Activated CD4-positive, alpha-beta memory T cell treated with anti-CD3 and anti-CD28 coated beads for 36 hours (primary cell): ENCODE measurements at places on chromosomes 1 and 21.
A peak's percentile ranks its signal among the peaks of the same experiment; 100 is the strongest.

DNA sequence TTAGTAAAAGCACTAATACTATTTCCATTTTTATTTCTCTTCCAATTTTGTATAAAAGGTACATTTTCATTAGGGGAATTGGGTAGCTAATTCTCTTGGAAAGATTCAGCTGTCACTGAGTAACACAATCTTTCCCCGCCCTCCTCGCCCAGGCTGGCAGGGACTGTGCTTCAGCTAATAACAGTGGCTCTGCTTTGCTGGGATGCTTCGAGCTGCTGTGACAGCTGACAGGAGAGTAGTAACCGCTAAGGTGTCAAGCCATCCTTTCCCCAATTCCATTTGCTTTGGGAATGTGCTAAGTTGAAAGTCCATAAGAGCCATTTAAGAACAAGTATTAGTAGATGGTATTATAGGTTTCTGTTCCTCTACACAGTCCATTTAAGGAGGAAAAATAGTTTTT is 106.7 kb upstream of the NRIP1 start:
- no peak for DNase-seq

- no peak for DNase-seq
These were observed 28.3 kb downstream of the GADD45A start for GRCh38 chr1:67713057-67713846.

GRCh38 chr1:67174716-67175284 is 8.5 kb downstream of the IL23R start:
- peak; percentile 53 for DNase-seq

GRCh38 chr1:187931776-187932175 is 1103.0 kb downstream of the PLA2G4A start:
- no peak for DNase-seq

GRCh38 chr1:248873993-248874533 is 15.2 kb upstream of the ZNF692 start:
- peak; percentile 89 for DNase-seq

- DNase-seq, result no peak
These were observed 142.8 kb downstream of the ZZZ3 start for GRCh38 chr1:77539519-77540142.

DNA sequence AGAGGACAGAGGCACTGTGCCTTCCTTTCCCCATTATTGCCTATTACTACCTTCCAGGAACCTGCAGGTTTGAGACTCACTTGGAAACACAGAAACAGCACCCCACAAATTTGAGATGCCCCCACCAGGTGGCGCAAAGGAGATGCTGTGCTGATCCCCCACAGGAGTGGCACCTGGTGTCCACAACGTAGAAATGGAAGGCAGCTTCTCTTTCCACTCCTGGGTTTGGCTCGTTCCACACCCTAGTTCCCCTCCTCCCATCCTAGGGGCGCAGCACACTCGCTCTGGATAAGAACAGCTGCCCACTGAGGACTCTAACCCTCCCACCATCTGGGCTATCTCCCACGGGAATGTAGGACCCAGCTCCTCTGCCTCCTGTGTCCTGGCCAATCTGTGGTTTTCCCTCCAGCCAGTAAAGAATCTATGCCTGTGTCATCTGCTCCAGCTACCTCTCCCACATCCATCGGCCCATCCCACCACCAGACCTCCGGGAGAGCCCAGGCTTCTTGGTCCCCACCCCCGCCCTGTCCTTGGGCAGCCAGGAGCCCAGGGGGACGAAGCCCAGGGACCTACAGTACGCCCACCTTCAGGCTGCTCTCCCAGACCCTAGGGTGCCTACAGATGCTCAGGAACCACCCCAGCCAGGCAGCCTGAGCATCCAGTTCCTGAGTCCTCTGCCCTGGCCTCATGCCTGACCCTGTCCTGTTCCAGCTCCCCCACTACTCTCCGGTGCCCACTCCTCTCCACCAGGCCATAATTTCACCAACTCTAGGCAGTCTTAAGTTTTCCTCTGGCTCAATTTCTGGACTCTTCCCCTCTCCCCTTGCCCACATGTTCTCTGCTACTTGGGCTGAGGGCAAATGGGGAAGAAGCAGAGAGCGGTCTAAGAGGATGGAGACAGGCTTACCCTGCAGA is 549 bp downstream of the THBS3 start:
- DNase-seq, result peak; percentile 93

DNA sequence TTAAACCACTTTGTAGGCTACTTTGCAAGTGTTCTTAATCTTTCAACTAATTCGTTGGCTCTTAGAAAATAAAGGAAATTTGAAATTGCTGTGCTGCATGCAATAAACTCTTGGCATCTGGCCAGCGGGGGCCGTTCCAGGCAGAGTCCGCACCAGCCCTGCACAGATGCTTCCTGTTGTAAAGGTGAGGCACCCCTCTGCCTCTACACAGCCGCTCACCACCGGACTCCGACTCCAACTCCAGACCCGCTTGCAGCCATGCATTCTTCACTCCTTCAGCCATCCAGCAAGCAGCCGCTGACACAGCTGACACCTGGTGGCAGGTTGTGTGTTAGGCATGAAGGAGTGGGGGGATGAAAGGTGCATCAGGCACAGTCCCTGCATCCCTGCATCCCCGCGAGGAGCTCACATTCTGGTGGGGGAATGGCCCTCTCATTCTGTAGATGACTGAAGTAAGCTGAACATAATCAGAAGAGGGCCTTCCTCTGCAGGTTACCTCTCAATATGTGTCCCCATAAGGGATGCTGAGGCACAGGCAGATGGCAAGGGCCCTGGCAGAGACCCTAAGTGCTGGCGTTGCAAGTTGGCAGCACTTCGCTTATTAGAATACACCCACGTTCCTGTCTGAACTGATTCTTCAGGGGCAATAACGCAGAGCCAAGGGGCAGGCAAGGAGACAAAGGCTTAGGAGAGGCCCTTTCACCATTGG is 56.8 kb downstream of the GLIS1 start:
- peak; percentile 54 for DNase-seq

- DNase-seq, result peak; percentile 64
These were observed 16.4 kb upstream of the KIAA0040 start for GRCh38 chr1:175208773-175209492.

- no peak for DNase-seq
These were observed 159.7 kb upstream of the DSCAM start for GRCh38 chr21:41006636-41007035.

GRCh38 chr1:109659997-109660690 is 4.2 kb downstream of the GSTM4 start:
- no peak for DNase-seq

DNA sequence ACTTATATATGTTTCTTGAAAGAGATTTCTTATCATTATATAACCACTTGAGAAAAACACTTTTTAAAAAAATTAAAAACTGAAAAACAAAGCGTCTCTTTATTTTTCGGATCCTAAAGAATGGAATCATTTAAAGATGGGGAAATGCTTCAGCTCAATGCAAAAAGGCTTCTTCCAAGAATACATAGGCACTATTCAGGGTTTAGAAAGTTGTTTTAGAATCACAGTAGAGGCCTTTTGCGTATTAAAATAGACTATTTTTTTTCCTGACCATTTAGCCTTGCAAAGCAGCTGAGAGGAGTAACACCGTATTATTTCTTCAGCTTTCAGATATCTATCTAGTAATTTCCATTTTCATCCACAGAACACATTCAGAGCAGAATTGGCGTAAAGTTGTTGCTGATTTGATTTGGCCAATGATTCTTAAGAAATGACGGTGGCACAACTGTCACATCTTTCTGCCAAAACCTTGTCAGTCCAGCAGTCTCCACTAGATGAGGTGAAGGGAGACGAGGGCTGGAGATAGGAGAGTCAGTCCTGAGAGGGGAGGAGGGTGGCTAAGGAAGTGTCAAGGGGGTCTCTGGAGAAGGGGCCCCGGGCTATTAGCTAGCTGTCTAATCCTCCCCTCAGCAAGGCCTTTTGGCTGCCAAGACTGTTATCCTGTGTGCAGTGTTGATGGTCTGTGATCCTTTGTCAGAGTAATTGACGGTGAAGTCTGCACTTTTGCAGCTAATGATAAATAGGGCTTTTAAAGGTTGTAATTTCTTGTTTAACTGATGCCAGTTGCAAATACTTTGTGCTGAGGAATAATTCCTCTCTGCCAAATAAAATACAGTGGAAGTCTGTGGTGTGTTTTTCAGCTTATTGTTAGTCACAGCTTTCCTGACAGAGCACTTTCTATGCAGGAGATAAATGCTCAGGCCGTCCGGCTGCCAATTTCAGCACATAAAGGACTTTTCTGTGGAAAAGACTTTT is 34.7 kb downstream of the PRRX1 start:
- no peak for DNase-seq

DNA sequence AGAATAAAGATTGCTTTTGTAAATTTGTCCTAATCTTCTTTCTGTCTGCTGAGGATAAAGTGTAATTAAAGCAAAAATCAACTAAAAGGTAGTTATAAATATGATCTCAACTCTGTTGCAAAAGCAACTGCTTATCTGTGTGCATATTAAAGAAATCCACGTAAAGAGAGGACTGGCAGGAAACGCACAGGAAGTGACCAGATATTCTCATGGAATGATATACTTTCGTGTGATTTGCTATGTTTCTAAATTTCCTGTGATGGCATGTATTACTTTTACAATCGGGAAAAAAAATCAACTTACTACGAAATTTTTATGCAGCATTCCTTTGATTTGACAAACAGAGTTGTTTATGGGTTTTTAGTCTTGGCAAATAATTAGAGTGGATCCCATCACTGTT is 75.4 kb downstream of the RGS2 start:
- no peak for DNase-seq

DNA sequence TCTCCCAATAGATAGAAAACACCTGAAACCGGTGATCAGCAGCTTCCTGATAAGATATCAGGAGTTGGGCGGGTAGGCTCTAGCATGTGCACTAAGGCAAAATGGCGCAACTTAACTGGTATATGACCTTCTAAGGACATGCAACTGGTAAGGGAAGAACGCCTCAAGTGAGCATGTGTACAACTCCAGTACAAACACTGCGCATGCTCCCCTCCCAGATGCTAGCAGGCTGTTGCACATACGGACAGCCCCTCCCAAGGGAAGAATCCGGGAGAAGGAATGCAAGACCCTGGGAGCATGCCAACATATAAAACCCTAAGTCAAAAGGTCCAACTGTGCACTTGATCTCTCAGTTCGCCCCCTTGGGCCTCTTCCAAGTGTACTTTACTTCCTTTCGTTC is 110.8 kb downstream of the TSEN15 start:
- DNase-seq, result no peak

DNA sequence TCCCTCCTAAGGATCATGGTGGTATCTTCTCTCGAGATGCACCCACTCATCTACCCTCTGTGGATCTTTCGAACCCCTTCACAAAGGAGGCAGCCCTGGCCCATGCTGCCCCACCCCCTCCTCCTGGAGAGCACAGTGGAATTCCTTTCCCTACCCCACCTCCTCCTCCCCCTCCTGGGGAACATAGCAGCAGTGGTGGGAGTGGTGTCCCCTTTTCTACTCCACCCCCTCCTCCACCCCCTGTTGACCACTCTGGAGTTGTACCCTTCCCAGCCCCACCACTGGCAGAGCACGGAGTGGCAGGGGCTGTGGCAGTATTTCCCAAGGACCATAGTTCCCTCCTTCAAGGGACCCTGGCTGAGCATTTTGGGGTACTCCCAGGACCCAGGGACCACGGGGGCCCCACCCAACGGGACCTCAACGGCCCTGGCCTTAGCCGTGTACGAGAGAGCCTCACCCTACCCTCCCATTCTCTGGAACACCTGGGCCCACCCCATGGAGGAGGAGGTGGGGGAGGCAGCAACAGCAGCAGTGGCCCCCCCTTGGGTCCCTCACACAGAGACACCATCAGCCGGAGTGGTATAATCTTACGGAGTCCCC is 14.5 kb upstream of the TARS2 start:
- no peak for DNase-seq

GRCh38 chr1:24636661-24637357 is 6.3 kb upstream of the SRRM1 start:
- no peak for DNase-seq

- DNase-seq, result no peak
These were observed 430.1 kb downstream of the KCNT2 start for GRCh38 chr1:196178083-196178635.

GRCh38 chr1:234729561-234730474 is 119.8 kb upstream of the IRF2BP2 start:
- DNase-seq, result peak; percentile 35

DNA sequence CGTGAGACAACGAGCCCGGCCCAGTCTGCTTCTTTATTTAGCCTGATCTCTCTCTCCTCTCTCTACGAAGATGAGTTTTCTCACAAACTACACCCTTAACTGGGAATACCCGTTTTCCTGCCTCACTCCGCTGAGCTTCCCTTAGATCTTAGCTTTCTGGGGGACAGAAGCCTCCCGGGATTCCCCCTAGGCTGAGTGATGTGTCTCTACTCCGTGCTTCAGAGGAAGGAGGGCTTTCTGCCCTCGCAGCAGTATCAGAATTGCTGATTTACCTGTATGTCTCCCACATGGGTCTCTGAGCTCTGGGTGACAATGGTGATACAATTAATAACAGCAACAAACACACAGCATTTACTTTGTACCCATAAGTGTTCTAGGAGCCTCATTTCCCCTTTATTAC is 1.0 kb downstream of the ZBTB17 start:
- peak; percentile 68 for DNase-seq

GRCh38 chr1:207256869-207257268 is 64.6 kb upstream of the CD55 start:
- DNase-seq, result no peak

- no peak for DNase-seq
These were observed 1171.2 kb downstream of the PLA2G4A start for GRCh38 chr1:187999973-188000372.

DNA sequence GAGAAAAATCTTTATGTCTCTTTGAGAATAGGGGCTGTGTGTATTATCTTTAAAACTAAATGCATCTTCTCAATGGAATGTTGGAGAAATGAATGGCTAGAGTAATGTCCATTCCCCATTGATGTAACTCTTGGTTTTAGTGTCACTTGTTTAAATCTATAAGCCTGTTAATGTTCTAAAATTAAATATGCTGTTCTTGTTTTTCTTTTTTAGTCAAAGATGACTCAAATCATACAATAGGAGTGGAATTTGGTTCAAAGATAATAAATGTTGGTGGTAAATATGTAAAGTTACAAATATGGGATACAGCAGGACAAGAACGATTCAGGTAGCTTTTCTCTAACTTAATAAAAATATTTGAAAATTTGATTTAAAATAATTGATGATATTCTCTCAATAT is 17.6 kb downstream of the RAB4A start:
- DNase-seq, result no peak

GRCh38 chr1:225607355-225607754 is 45.6 kb downstream of the ENAH start:
- no peak for DNase-seq
